ENCODE measurements at places on chromosomes 6 and 20.

DNA sequence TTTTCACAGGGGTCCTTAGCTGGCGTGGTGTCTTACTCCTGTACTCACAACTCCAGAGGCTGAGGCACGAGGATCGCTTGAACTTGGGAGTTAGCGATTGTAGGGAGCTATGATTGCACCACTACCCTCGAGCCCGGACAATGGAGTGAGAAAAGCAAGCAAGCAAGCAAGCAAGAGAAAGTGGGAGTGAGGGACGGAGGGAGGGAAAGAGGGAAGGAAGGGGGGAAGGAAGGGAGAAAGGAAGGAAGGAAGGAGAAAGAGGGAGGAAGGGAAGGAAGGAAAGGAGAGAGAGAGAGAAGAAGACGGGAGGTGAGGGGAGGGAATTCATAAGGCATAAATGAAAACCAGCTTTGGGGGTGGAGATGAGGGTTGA is 120.5 kb downstream of the TRIM27 start:
- DNase-seq = no peak

- DNase-seq = no peak
Observed at GRCh38 chr6:134020071-134020470, 32.4 kb downstream of the SLC2A12 start.

DNA sequence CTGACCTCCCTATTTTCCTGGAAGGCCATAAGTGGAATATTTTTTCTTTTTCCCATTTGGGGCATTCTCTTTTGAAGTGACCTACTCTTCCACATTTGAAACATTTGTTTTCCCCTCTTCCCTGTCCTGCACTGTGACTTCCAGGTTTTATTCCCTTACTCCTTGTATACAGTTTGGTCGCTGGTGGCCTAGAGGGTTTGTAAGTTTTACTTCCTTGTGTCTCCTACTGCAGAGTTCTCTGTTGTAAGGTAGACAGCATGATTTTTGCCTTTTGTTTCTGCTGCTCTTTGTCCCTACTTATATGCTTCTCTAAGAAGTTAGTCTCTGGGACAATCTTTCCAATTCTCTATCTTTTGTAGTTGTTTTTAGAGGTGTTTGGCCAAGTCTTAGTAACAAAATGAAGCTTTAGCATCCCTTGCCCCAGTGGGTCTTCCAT is 7.4 kb upstream of the ZNFX1 start:
- DNase-seq = no peak

DNA sequence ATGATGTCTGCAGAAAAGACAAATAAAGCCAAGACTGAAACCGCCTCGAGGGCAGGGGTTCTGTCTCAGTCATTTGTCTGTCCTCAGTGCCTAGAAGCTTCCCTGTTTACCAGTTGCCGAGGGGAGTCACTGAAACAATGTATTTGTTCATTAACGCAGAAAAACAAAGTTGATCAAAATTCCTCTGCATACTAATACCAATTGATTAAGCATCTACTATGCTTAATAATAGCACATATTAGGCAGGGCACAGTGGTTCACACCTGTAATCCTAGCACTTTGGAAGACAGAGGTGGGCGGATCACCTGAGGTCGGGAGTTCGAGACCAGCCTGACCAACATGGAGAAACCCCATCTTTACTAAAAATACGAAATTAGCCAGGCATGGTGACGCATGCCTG is 1.8 kb upstream of the FKBP5 start:
- DNase-seq = no peak

- DNase-seq = no peak
Observed at GRCh38 chr6:69584913-69585729, 211.7 kb downstream of the LMBRD1 start.

GRCh38 chr20:44264287-44264686 is 17.2 kb downstream of the GDAP1L1 start:
- DNase-seq = no peak

DNA sequence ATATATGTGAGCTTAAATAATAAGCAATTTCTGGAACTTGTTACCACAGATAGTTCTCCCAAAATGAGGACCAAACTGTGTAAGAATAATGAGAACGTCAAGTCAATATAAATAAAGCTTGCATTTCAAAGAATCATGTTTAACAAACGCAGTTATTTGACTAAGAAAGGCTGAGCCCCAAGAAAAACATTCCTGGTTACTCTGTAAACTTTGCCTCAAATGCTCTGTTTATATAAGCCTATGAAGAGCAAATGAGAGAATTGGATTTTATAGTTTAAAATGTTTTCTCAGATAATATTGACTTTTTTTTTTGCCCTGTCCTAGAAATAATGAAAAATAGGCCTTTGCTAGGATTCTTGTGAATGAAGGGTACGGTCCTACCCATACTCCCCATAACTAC is 81.3 kb downstream of the C6orf52 start:
- DNase-seq = no peak

- no peak for DNase-seq
Observed at GRCh38 chr6:16725145-16725864, 36.0 kb downstream of the ATXN1 start.

GRCh38 chr6:135832166-135832565 is 19.3 kb upstream of the PDE7B start:
- DNase-seq = no peak

GRCh38 chr6:158911746-158912480 is 88.1 kb downstream of the RSPH3 start:
- DNase-seq = peak; percentile 8

DNA sequence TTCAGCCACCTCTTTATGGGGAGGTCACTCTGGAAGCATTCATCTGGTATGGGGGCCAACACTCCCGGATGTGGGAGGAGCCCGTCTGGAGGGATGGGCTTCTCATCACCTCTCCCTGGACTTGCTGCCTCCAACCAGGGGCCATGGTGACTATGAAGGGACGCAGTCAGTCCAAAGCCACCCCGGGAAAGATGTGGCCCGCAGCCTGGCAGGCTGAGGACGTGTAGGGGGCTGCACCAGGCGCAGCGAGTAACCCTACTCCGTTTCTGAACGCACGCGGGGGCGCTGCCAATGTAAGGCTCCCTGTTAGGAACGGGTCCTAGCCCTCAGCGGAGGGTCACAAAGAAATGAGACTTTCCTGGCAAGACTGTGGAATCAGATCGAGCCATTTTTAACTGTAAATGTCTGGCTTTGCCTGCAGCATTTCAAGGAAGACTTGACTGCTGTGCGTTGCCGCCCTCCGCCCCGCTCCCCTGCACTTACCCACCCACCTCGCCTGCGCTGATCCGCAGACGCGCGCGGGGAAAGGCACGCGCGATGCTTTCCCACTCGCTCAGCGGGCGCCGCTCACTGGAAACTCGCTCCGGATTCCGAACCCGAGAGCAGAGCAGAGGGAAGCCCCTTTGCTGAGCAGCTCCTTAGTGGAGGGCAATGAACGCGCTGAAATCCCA is 55.1 kb downstream of the IL20RA start:
- peak; percentile 58 for DNase-seq

DNA sequence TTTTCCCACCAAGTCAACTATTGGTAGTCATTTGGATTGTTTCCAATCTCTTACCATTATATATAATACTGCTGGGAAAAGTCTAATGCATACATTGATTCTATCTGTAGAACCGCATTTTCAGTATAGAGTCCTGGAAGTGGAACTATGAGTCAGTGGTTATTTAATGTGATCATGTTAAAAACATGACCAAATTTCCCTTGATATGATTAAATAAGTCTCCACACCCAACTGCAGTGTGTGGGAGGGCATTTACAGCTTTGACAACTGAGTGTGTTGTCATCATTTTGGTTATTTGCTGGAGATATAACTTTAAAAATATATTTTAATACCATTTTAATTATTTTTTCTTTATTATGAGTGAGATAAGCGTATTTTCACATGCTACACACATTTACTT is 1027.6 kb downstream of the EYS start:
- DNase-seq = no peak

DNA sequence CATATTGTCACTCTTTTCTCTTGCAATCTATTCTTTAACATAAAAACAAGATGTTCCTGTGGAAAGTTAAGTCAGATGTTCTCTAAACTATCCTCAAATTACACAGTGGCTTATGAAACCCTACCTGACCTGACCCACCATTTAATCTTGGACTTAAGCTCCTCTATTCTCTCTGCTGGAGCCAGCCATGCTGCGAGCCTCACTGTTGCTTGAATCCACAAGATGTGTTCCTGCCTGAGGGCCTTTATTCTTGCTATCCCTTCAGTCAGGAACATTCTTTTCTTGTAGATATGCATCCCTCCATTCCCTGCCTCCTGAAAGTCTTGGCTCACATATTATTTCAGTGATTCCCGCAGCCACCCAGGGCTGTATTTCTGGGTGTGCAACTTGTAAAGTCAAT is 283.2 kb downstream of the EPHA7 start:
- DNase-seq = no peak

DNA sequence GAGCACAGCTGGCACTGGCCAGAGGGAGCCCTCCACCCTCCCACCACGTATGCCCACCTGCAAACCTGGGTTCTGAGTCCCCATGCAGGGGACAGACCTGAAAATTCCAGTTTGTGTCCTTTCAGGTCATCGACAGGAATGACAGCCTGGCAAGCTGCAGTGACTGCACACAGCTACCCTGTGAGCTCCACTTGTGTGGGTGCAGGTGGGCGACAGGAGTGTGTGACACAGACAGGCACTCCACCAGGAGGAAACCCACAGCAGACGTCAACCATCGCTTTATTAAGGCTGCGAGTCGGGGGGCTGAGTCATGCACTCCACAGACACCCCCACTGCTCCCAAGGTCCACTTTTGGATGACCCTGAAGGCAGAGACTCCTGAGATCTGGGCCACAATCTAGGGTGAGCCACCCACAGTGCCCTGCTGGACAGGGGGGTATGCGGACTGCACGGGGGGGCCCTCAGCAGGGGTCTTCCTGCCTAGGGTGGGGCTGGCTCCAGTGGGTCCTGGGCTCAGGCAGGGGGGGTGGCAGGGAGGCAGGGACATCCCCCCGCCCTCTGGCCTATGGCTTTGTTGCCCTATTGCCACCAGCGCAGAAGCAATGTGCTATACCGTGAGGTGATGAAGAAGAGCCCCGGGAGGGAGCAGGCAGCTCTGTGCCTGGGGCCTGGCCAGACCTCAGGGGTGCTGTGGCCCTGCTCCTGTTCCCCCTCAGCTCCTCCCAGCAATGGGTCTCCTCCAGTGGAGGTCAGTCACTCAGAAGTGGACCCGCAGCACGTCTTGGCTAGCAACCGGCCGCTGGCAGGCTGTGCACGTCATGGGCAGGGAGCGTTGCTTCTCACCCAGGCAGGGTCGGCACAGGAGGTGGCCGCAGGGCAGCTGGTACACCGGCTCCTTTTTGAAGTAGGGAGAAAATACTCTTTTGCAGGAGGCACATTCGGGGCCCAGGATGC is 25.1 kb upstream of the AVP start:
- DNase-seq = no peak

DNA sequence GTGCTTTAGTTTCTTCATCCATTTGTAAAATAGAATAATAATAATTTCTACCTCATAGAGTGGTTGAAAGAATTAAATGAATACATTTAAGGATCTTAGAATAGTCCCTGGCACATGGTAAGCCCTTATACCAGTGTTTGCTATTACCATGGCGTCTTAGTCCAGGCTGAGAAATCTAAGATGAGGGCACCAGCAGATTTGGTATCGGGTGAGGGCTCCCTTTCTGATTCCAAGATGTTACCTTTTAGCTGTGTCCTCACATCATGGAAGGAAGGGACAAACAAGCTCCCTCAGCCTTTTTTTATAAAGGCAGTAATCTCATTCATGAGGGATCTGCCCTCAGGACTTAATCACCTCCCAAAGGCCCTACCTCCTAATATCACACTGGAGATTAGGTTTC is 123.9 kb upstream of the FOXO3 start:
- no peak for DNase-seq

DNA sequence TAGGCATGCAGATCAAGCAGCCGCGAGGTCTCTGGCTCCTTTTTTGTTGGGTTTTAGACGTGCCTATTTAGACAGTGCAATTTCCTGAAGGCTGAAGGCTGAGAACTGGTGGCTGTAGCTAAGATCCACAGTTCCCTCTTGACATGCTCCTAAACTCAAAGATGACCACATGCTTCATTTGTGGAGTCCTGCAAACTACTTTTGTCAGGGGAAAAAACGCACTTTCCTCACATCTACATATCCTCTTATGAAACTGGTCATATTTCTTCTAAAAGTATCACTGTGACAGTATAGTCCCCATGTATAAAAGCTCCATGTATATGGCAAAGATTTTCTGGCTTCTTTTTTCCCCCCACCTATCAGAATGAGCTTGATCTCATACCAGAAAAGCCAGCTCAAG is 30.7 kb downstream of the LYRM4 start:
- DNase-seq = no peak

- DNase-seq = no peak
Observed at GRCh38 chr6:36735110-36736071, 37.8 kb downstream of the RAB44 start.

DNA sequence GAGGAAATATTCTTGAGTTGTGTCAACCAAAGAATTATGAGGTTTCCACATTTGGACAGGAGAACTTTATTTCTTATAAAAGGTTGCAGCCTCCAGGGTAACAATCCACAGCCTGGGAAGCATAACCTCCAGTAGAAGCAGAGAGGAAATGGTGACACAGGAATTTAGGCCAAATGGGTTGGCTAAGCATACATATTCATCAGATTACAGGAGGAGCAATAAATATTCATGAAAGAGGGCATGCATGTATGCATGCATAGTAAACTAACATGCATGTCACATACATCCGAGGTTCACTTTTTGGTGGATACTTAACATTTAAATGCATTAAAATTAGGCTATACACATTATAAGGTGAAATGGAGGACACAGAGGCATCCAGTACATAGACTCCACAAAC is 55.7 kb upstream of the NT5E start:
- no peak for DNase-seq

GRCh38 chr6:167972193-167972592 is 25.3 kb upstream of the KIF25 start:
- DNase-seq = no peak

GRCh38 chr6:139016337-139017213 is 12.0 kb upstream of the ABRACL start:
- DNase-seq = peak; percentile 9

GRCh38 chr6:151179321-151179720 is 60.4 kb upstream of the AKAP12 start:
- DNase-seq = no peak

DNA sequence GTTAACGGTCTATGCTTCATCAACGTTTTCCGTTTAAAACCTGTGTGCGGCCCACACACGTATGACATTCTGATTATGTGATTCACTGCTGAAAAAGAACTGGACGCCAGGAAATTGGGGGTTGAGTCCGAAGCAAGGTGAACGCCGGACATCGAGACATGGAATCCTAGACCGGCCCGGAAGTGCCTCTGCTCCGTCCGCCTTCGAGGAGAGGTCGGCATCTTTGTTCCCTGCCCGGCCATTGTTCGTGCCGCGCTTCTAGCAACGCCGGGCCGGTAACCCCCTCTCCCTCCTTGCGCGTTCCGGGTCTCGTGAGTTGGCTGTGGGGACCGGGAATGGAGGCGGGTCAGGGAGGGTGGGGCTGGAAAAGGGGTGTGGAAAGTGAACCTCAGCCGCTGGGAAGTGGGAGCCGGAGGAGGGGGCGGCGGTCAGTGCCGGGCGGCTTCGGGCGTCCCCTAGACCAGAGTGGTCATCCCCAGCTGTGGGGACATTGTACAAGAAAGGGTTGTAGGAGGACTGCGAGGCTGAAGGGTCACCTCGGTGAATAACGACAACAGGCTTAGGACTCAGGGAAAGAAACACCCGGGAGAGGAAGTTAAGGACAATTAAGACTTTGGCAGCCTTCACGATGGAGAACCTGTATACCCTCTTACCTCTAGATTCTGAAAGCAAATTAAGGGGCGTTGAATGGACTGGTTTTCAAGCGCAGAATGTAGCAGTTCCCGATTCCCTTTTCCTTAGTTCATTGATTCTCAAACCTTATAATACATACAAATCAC is at the start of gene ZSCAN9:
Gene ZSCAN9, plus strand, starts transcription at position 220 of the 779 bp plus-strand sequence. CDS start 1,810 bp downstream, outside the sequence.
- peak; percentile 73 for DNase-seq

- no peak for DNase-seq
Observed at GRCh38 chr6:156383059-156383458, 394.1 kb upstream of the ARID1B start.

Data from DMS153 (cell line).